ENCODE measurements at places on chromosomes 1 and 21.

- no peak for DNase-seq
Observed at GRCh38 chr1:177753655-177754054, 216.2 kb downstream of the SEC16B start.

DNA sequence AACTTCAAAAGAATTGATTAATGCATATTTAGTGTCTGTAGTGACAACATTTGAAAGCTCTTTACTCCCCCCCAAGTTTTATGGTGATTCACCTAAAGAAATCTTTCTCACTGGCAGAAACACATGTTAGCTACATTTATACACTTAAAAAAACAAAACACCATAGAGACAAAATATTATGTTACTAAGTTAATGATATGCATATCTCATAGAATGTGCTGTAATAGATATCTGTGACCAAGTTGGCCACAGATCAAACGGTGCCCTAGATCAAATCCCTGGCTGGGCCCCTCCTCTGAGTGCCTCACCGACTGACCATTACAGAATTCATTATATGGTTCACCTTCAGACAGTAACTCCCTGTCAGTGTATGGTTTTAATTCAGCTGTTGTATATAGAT lies 322.1 kb upstream of the LYPLAL1 start:
- no peak for DNase-seq

GRCh38 chr1:183569141-183569540 lies 21.1 kb downstream of the NCF2 start:
- no peak for DNase-seq

- DNase-seq, result no peak
Observed at GRCh38 chr21:42499444-42500112, 3.6 kb upstream of the RSPH1 start.

DNA sequence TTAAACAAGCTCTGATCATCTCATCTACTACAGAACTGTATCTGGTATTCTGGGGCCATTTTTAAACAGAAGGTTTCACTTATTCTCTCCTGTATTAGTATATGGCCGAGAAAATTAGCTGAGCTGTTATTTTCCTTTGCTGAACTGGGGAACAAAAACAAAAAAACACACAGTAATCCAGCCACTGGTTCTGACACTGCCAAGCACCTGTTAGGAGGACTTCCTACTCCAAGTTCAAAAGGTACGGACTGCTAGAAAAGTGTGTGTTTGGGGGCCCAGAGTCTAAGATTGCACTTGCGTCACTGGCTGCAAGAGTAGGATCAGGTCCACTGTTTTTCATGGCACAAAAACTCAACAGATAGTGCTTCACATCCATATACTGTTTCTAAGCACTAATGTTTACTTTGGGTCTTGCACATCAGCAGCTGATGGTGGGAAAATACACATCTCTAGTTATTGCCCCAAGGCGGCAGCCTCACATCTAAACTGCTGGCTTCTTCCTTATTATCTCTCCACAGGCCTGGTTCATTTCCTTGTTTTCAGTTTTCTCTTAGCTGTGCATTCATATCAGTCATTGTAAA lies 226.1 kb downstream of the FGGY start:
- DNase-seq, result no peak

GRCh38 chr1:232863544-232864275 lies 58.5 kb downstream of the MAP10 start:
- DNase-seq, result no peak

All from stimulated activated naive CD4-positive, alpha-beta T cell treated with Interleukin-2 at 50 U/mL for 16 hours (primary cell).